ENCODE measurements at places on chromosomes 11 and 22.

DNA sequence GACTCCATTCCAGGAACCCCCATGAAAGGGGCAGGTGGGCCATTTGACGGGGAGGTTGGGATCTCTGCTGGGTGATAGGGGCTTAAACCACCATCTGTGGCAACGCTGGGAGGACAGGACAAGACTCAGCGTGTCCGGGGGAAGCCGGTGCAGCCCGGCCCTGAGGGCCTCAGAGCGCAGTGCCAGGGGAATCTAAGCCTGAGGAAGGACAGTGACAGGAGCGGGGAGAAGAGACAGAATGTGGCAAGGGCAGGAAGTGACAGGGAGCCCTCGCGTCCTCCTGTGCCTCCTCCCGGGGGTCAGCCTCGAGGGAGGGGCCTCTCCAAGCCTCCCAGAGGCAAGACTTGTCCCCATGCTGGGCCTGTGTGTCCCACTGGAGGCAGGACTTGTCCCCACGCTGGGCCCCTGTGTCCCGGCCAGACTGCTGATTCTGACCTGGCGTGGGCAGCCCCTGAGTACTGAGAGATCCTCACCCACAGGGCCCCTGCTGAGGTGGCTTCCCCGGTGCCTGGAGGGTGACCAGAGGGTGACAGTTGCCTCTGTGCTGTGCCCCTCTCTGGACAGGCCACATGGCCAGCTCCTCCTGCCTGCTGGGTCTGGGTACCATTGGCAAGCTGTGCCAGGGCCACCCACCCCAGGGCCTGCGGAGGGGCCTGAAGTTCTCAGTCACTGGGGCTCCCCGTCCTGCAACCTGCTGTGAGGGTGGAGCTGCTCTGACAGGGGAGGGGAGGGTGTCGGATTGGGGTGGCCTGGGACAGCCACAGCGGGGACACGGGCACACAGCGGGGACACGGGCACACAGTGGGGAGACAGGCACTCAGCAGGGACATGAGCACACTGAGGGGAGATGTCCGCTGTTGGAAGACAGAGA, 676.2 kb downstream of the BRD1 start:
- no peak for DNase-seq

DNA sequence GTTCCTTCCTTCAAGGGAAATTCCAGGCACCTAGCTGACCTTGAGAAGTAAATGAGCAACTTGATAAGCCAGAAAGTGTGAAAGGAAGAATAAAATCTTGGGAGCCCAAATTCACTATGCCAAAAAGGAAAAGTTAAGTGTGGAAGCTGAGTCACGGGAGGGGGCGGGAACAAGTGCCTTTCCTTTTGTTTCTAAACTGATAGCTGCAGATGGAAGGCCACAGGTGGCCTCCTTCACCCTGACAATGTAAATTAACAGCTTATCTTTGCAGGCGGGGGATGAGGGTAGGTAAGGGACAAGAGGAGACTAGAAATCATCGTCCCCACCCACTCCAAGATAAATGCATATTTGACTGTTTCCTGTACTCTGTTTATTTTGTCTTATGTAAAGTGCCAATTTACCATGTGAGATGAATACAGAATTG, 36.4 kb upstream of the TREH start:
- no peak for DNase-seq

- DNase-seq: no peak
These were observed 39.2 kb upstream of the DMC1 start for GRCh38 chr22:38608992-38609750.

GRCh38 chr11:17605651-17606122, 58.6 kb downstream of the OTOG start:
- no peak for DNase-seq

- DNase-seq: no peak
These were observed 44.2 kb downstream of the LMO1 start for GRCh38 chr11:8219257-8220021.

- no peak for DNase-seq
These were observed 14.6 kb downstream of the APOA4 start for GRCh38 chr11:116808262-116809175.

DNA sequence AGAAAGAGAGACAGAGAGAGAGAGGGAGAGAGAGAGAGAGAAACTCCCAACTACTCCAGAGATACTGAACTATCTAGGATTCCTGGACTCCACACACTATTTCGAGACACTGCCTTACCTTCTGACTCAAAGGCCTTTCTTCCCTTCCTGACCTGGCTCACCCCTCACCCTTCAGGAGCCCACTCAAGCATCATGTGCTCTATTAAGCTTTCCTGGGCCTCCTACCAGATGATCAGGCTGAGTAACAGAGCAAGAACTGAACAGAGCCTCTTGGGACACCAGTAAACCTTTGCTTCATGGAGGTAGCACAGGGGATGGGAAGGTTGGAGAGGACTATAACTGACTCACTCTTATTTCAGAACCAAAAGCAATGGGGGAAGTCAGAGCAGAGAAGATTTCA, 31.4 kb downstream of the PLEKHA7 start:
- DNase-seq: no peak

- DNase-seq: no peak
These were observed 23.7 kb downstream of the SHANK3 start for GRCh38 chr22:50696251-50696798.

DNA sequence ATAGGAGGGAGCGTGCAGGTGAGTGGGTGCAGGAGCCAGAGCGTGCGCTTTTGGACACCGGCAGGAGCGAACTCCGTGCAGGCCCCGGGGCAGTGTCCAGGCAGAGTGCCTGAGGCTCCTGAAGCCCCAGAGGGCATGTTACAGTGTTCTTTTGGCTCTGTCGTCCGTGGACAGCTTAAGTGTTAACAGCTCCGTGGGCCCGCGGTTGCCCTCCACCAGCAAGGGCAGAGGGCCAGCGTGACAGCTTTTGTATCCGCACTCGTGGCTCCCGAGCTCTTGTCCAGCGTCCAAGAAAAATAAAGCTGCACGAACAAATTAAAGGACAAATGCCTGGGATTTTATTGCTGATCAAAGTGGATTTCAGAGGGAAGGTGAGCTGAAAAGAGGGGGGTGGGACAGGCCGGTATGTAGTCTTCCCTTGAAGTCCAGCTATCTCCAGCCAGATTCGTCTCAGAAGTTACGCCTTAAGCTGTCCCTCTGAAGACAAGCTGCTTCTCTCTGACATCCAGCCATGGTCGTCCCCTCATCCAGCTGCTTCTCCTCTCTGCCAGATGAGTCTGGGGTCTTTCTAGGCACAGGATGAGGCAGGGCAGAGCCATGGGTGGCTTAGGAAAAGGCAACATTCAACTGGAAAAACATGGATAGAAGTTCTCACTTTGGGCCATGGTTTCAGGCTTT, 968 bp upstream of the TMEM109 start:
- DNase-seq: no peak

DNA sequence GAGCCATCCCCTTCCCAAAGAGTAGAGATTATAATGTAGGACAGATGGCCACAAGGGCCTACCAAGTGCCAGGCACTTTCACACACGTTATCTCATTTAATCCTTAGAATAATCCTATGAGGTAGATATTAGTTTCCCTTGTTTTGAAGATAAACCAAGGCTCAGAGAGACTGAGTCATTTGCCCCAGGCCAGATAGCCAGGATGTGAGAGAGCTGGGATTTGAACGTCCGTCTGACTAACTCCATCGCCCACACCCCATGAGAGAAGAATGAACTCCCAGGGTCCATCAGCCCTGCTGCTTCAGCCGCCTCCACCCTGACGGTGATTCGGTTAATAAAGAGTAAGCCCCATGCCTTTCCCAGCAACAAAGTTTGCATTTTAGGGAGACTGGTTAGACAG, 10.7 kb downstream of the PRG3 start:
- DNase-seq: no peak

DNA sequence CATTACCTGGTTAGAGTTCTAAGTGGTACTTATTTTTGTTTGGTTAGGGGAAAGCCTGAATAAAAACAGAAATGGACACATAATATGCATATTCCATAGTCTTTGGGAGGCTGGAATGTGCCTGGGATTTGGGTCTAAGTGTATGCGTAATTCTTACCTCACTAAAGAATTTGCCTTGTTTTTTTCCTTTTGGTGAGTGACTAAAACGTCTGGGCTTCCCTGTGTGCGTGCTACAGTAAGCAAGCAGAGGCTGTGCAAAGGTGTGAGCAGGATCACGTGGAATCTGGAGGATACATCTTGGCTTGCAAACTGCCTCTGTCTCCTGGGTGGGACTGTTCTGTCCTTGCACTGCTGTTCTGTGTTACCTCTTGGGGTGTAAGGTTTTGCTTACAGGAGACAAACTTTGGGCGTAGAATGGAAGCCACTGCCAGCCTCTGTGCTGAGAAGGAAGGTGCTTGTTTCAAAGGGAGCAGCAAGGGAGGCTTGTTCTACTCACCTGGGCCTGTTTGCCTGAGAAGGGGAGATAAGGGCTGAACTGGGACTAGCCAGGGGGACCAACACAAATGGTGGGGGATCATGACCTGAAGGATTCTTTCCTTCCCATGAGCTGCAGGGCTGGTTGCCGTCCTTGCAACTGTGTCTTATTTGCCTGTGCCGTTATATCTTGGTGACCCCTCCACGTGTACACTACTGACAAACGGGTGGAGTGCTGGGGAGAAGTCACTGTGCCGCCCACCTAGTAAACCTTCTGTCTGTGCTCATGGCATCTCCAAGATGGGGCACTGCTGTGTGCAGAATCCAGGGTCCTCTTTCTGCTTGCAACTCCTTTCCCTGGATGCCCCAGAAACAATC, 4.5 kb downstream of the NEAT1 start:
- DNase-seq: peak; percentile 56

DNA sequence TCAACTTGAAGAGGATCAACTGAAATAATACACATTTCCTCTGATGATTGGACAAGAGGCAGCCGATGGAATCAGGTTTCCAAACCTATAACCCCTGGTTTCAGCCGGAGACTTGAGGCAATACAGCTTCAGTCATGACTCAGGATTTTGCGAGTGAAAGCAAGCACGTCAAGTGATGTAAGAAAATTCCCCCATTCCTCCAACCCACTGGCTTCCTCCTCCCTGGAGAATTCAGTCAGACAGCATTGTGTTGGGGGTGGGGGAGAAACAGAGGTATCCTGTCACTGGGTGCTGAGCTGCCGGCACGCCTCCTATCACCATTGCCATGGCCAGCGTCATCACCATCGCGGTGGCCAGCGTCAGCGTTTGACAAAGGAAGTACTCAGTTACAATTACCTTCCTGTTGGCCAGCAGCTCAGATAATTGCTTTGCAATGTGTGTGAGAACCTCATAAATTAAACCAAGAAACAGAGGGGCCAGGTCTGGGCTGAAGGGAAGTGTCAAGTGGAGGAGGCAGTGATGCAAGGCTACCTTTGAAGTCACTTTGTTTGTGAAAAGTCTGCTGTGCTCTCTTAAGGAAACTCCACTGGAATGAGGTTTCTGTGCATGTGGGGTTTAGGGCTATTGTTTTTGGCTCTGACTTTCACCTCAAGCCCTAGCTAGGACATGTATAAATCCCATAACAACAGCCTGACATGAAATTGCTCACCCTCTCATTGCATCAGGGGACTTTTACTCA, 50.2 kb downstream of the LIF start:
- DNase-seq: peak; percentile 79

GRCh38 chr11:62487738-62488551, 58.7 kb downstream of the AHNAK start:
- no peak for DNase-seq

DNA sequence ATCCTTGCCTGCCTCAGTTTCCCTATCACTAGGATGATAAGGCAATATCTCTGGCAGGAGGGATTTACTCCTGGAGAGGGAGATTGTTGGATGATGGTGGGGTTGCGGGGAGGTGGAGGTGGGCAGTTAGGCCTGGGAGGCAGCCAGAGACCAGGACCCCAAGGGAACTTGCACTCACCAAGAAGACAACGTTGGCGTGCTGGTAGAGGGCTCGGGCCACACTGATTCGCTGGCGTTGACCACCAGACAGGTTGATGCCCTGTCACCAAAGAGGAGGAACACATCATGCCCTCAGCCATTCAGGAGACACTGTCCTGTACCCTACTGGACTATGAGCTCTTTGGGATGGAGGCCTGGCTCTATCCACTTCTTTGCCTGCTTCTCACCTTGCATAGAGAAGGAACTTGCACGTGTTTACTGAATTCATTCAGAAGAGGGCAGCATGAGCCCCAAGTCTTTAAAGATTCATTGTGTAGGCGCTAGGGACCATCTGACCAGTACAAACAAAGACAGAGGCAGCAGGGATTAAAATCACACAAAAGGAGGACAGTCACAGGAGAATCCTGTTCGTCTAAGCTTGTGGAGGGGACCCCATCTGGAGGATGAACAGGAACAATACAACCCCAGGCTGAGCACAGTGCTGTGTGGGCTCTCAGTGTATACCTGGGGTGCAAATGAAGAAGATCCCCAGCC, 24.2 kb upstream of the KCNJ11 start:
- DNase-seq: no peak

GRCh38 chr22:36365020-36365411, 22.8 kb downstream of the MYH9 start:
- peak; percentile 74 for DNase-seq

- no peak for DNase-seq
These were observed 789 bp downstream of the SPECC1L start for GRCh38 chr22:24271386-24271854.

DNA sequence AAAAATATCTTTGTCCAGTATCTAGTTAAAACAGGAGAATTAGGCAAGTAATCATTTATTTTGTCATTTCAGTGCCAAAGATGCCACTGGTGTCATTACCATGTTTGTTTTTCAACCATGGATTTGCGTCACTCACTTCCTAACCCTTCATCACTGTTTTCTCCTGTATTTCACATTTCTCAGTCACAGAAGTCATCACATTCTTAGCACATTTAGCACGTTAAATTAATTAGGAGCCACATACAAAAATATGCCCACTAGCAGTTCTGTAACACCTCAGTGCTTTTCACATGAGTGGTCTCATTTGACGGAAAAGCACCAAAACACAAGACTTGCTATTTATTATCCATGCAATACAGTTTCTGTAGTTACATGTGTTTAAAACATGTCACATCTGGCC, 546.0 kb downstream of the METTL15 start:
- DNase-seq: no peak

DNA sequence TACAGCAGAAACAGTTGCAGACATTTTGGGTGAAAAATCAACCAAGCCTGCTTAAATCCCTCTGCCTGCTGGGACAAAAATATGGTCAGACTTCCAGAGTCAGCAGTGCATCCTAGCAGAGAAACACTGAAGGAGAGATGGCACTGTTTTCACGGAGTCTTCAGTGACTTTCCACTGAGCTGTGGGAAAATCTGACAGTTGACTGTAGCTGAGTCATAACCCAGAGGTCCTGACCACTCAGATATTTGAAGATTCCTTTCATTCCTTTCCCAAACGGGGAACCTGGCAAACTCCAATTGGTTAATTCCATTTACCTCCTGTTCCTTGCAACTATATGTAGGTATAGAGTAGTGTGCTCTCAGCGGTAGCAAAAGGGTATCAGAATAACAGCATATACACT, 20.9 kb upstream of the UPB1 start:
- no peak for DNase-seq

DNA sequence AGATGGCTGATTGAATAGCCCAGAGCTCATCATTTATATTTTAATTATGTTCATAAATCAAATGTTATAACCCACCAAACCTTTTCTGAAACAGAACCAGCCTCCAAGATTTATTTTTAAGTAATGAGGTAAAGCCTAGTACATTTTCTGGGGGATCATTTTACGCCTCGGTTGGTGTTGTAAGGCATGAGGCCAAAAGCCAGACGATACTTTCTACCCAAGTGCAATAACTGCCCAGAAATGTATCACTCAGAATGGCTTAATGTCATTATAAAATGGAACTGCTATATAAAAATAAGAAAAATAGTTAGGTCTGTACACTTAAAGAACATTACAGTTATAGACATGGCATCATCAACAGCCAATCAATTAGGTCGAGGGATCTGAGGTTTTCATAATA, 283.3 kb downstream of the CADM1 start:
- no peak for DNase-seq

GRCh38 chr11:113213549-113213948, 100.8 kb upstream of the TTC12 start:
- DNase-seq: no peak

All from left colon (tissue), 2 donors.